T-helper 22 cell (primary cell): ENCODE measurements at places on chromosomes 6 and 20.

DNA sequence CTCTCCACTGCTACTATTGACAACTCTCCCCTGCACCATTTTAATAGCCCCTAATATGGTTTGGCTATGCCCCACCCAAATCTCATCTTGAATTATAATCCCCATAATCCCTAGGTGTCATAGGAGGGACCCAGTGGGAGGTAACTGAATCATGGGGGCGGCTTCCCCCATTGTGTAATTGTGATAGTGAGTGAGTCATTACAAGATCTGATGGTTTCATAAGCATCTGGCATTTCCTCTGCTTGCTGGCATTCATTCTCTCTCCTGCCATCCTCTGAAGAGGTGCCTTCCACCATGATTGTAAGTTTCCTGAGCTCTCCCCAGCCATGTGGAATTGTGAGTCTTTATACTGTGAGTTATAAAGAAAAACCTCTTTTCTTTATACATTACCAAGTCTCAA, 74.1 kb upstream of the TCF21 start:
- DNase-seq = no peak

- DNase-seq = no peak
These were observed at the start of gene RFX6 for GRCh38 chr6:116876635-116877611. Gene RFX6, plus strand, starts transcription at chr6:116877242. Its CDS starts 34 bp downstream, at chr6:116877276.

DNA sequence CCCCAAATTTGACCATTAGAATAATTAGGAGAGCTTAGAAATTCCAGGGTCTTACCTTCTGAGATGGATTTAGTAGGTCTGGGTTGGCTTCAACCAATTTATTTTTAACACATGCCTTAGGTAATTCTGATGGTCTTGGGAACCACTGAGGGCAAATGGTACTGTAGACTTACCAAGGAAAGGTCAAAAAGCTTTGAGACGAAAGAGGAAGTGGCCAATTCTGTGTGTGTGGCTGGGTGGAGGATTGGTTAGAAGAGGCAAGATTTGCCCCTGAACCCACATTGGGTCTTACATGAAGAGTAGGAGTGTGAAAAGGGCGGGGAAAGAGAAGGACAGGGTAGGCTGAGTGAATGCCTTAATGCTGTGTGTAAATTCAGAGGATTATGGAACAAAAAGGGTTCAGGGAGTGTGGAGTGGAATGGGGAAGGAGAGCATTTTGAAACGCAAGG, 2.7 kb downstream of the ITCH start:
- DNase-seq = no peak

- DNase-seq = no peak
These were observed 434.1 kb upstream of the SOX4 start for GRCh38 chr6:21159465-21159864.

GRCh38 chr6:46788791-46789190, 4.4 kb upstream of the MEP1A start:
- no peak for DNase-seq

GRCh38 chr6:16061818-16062217, 67.1 kb upstream of the MYLIP start:
- DNase-seq = no peak

GRCh38 chr6:128532827-128533226, 12.4 kb upstream of the PTPRK start:
- no peak for DNase-seq

GRCh38 chr20:60063048-60063451, 104.8 kb downstream of the CDH26 start:
- DNase-seq = no peak

GRCh38 chr6:110415086-110415916, at the start of gene DDO:
Gene DDO, minus strand, starts transcription at chr6:110415575. Its CDS starts 2,113 bp downstream, at chr6:110413462.
- DNase-seq = no peak

DNA sequence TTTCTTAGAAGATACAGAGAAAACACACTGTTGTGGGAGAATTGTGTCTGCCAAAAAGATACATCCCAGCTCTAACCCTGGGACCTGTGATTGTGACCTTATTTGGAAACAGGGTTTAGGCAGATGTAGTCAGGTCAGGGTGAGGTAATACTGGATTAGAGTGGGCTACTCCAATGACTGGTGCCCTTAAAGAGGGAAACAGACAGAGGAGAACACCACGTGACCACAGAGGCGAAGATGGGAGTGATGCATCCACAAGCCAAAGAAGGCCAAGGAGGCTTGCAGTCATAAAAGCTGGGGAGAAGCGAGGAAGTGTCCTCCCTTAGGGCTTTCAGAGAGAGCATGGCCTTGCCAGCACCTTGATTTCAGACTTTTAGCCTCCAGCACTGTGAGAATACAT, 35.6 kb downstream of the SLC52A3 start:
- DNase-seq = no peak

- no peak for DNase-seq
These were observed 204.0 kb upstream of the MOCS1 start for GRCh38 chr6:40138273-40138720.

DNA sequence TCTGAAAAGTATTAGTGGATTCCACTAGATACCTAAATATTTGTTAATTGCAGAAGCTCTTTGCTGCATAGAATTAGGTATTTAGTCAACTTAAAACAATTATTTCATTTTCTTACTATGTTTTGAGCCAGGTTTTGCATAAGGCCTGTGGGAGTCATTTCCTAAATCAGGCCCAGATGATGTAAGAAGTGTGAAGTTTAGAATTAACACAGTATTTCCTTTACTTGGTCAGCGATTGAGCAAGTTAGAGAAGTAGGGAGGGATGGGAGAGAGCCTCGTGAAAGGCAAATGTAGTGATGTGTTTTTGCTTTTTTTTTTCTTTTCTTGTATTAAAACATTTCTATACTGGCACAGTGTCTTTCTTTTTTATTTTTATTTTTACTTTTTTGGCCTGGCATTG, 711.1 kb downstream of the HDGFL1 start:
- no peak for DNase-seq

DNA sequence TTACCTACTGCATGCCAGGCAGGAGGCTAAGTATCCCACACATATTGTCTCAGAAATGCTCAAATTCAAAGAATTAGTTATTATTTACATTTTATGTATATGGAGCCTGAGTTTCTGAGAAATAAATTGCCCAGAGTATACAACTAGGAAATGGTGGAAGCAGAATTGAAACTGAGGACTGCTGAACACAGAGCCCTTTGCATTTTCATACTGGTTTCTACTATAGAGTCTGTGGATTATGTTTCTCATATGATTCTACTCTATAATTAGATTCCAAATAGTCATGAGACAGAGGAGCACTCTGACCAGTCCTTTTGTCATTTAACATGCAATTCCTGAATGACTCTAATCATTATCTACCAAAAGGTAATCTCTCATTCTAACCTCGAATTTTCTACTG, 254.3 kb downstream of the LMBRD1 start:
- no peak for DNase-seq

GRCh38 chr6:9522101-9522500, 892.8 kb downstream of the TFAP2A start:
- no peak for DNase-seq

GRCh38 chr6:145648149-145648548, 87.2 kb downstream of the EPM2A start:
- DNase-seq = no peak

DNA sequence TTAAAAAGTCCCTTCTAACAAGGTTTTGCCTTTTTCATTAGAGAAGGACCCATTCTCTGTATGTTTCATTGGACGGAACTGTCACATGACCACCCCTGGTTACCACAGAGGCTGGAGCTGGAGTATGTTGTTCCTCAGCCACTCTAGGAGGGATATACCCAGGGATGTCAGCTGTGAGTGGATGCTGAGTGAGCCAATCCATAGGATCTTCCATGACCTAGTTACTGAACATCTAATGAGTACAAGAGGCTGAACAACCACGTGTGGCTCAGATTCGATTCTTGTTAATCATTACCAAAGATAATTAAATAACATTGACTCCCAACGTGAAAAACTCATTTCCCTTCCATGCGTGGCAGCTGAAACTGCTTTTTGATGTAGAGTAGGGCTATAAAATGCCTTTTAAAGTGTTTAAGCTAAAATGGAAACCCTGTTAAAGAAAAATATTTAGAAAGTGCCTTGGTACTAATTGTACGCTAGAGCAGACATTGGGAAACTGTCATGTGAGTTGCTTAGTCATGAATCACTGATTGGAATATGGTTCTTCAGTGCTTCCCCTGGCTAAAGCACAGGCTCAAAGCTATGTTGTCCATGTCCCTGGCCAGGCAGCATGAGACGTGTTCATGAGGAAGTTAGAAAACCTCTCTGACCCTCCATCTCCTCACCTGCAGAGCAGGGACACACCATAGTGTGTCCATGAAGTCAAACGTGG, 256.1 kb downstream of the ZNF217 start:
- DNase-seq = no peak

GRCh38 chr6:110622912-110623578, 146.6 kb upstream of the SLC22A16 start:
- DNase-seq = no peak

GRCh38 chr6:129730477-129731165, 20.6 kb upstream of the ARHGAP18 start:
- DNase-seq = no peak

GRCh38 chr6:3228771-3229565, 1.5 kb upstream of the TUBB2B start:
- no peak for DNase-seq

GRCh38 chr20:10259166-10259565, 40.5 kb downstream of the SNAP25 start:
- no peak for DNase-seq
